ENCODE measurements at places on chromosomes 4 and X. TPM values are rescaled to one million over a fixed set of nuclear protein-coding genes. Genes with fewer than 3 reads are reported as not detected.

DNA sequence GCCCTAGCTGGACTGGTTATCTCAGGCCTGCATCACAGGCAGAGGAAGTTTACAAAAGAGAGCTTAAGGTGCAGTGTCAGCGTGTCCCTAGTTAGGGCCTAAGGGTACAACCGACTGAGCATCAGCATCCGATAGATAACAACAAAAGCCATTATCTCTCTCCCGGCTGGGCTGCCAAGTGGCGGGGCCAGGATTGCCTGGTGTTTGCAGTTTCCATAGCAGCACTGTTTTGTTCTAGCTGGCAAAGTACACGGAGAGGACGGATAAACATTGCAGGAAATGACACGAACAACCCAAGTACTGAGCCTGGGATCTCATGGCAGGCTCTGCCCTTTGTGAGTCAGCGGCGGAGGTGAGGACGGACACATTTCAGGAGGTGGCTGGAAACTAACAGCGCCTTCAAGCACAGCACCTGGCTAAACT, 104.7 kb upstream of the NOCT start:
- peak overlapping the region; percentile 83 for H3K27ac ChIP-seq
- H3K4me1 ChIP-seq = peaks cover 6% of the 10 kb centered on the region
- H3K27me3 ChIP-seq = no peaks in the 10 kb centered on the region
- no peaks in the 10 kb centered on the region for H3K36me3 ChIP-seq

GRCh38 chrX:97609938-97610337, 726.2 kb downstream of the RPA4 start:
- H3K27ac ChIP-seq = no peak overlapping the region
- no peaks in the 10 kb centered on the region for H3K36me3 ChIP-seq
- H3K27me3 ChIP-seq = no peaks in the 10 kb centered on the region
- no peaks in the 10 kb centered on the region for H3K4me1 ChIP-seq
- no peak overlapping the region for H3K4me3 ChIP-seq

DNA sequence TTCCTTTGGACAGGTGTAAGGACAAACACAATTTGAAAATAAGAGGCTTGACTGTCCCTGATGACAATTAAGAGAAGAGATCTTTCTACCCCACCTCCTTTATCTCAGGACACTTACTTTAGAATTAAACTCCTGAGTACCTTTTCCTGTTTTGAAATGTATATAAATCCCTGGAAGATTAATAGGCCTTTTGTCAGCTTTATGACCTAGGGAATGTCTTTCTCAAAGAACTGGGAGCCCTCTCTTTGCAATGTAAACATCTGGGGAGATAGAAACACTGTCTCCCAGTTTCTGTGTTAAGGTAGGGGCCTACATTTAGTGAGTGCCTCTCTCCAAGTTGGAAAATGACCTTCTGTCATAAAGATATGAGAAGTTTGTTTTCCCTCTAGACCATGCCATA, 31.7 kb downstream of the AGA start:
- H3K4me3 ChIP-seq = no peak overlapping the region
- no peaks in the 10 kb centered on the region for H3K36me3 ChIP-seq
- H3K4me1 ChIP-seq = no peaks in the 10 kb centered on the region
- H3K27ac ChIP-seq = no peak overlapping the region
- no peak for DNase-seq
- no peaks in the 10 kb centered on the region for H3K27me3 ChIP-seq

PPP2R2C gene
- polyA plus RNA-seq = not detected

HAND2 gene
- polyA plus RNA-seq = 4.0 TPM

CCDC158 gene
- not detected for polyA plus RNA-seq
